Right renal cortex interstitium (tissue), 3 donors: ENCODE measurements at places on chromosomes 5 and 9. TPM values are rescaled to one million over a fixed set of nuclear protein-coding genes. Genes with fewer than 3 reads are reported as not detected.

SPAAR gene
- 1.4 TPM for polyA plus RNA-seq

CBY3 gene
- polyA plus RNA-seq = 0.33 TPM

GDNF gene
- polyA plus RNA-seq = 12.9 TPM

MTREX gene
- polyA plus RNA-seq = 99.5 TPM

PCDHB14 gene
- polyA plus RNA-seq = 7.2 TPM

IL13 gene
- not detected for polyA plus RNA-seq

NIM1K gene
- 0.31 TPM for polyA plus RNA-seq

CNOT8 gene
- polyA plus RNA-seq = 82.6 TPM

HK3 gene
- polyA plus RNA-seq = 0.62 TPM

OR2V2 gene
- polyA plus RNA-seq = not detected

ZNF618 gene
- 41.7 TPM for polyA plus RNA-seq

INSL6 gene
- 0.19 TPM for polyA plus RNA-seq

GRCh38 chr5:133116601-133117000, 64.8 kb downstream of the HSPA4 start:
- no peak for DNase-seq

GRCh38 chr5:81895307-81895706, 76.5 kb upstream of the ATG10 start:
- DNase-seq = no peak

- no peak for DNase-seq
These were observed 40.1 kb downstream of the CCNJL start for GRCh38 chr5:160272264-160272663.

- peak; percentile 52 for DNase-seq
These were observed 158.1 kb upstream of the SHB start for GRCh38 chr9:38227061-38227540.

GRCh38 chr9:117307701-117308100, 107.2 kb downstream of the ASTN2 start:
- DNase-seq = no peak

DNA sequence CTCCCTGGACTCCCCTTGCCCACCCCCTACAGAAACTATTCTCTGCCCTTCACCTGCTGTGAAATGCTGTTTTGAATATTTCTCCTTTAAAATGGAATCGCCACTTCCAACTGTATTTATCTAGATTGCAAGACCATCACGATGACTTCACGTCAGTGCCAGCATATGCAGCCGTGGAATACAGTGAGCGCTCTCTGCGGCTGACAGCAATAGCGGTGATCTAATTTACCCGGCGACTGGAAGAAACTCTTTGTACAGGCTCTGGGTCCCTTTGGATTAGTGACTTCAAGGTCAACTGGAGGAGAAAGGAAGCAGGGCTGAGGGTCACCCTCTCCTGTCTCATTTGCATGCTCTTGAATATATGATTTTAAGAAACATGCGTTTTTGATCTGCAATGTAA, 192.0 kb downstream of the IRX1 start:
- no peak for DNase-seq

DNA sequence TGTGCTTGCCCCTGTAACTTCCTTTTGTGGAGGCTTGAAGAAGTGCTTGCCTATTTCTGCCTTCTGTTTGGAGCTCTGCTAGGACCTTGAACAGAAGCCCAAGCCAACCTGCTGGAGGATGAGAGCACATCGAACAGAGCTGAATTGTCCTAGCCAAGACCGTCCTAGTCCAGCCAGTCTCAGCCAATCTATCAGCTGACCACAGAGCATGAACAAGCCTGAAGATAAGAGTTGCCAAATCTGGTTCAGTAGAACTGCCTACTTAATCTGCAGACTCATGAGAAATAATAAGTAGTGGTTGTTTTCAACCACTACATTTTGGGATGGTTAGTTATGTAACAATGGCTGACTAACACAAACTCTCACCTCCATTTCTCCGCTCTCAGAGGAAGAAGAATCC, 4.4 kb upstream of the SNX2 start:
- no peak for DNase-seq

DNA sequence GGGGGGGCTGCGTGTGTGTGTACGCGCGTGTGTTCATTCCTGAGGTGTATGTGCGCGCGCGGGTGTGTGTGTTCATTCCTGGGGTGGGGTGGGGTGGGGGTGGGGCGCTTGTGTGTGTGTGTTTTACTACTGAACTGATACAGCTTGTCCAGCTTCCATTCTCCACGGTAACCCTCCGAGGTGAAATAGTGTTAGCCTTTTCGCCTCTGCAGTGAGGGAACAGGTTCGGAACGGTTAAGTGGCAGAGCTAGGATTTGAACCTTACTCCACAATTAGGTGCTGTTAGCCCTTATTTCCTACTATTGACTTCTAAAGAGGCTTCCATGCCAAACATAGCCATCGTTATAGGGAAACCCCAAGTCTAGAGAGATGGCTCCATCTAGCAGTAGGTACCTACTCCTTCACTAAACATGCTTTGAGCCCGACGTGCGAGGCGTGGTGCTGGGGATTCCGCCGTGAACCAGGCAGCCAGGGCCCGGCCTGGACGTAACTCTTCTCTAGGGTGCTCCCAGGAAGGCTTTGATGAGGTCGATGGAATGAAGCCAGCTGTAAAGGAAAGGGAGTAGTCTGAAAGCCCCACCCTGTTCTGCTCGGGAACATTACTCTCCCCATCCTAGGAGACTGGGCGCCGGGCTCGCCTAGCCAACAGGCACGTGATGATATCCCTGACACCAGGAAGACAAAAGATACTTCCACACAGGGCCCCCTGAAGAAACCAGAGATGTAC, 782 bp upstream of the SKP1 start:
- peak; percentile 34 for DNase-seq

- DNase-seq = no peak
These were observed 17.9 kb upstream of the QRFP start for GRCh38 chr9:130914417-130915095.

GRCh38 chr9:129761901-129762369, 9.1 kb upstream of the PTGES start:
- DNase-seq = no peak

DNA sequence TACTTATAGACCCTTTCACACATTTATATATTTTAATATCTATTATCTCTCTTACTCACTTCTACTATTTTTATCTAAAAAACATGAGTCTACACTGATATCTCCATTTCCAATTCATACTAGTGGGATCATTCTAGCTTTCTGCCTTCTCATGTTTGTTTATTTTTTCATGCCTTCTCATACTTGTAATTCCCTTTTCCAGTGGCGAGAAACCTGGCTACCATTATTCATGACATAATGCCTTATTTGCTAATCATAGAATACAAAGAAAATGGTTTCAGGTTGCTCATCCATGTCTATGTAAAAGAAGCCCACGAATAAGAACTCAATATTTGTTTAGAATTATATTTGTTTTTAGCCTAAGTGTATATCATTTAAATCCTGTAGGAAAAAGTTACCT, 232.7 kb upstream of the ACTBL2 start:
- no peak for DNase-seq

- DNase-seq = no peak
These were observed 37.2 kb downstream of the SLC6A7 start for GRCh38 chr5:150227036-150227435.

DNA sequence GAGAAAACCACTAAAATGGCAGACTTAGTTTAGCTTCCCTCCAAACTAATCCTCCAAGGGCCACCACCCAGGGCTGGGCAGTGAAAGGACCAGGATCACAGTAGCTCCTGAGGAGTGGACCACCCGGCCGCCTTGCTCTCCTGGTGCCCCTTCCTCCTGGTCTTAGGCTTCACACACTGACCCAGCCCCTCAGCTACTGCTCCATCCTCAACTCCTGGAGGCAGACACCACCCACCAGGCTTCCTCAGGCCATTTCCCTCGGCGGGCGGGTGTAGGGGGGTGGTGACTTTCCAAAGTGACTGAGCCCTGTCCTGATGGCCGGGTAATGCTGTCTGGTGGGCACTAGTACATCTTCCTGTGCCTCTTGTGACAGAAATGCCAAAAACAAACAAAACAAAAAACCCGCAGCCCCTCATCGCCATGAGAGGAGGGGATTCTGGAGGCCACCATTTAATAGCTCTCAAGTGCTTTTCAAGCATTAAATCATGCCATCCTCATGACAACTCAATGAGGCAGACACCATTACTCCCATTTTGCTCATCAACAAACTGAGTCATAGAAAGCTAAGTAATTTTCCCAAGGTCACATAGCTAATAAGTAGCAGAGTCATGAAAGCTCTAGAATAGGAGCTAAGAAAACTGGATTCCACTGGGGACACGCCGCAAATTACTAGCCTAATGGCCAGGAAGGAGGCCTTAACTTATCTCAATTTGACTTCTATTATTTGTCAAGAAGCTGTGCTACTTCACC, 91.3 kb upstream of the LRRTM2 start:
- DNase-seq = no peak

GRCh38 chr5:138566792-138567191, 8.4 kb downstream of the HSPA9 start:
- DNase-seq = no peak

- DNase-seq = no peak
These were observed 29.7 kb upstream of the FAM169A start for GRCh38 chr5:74895906-74896305.

DNA sequence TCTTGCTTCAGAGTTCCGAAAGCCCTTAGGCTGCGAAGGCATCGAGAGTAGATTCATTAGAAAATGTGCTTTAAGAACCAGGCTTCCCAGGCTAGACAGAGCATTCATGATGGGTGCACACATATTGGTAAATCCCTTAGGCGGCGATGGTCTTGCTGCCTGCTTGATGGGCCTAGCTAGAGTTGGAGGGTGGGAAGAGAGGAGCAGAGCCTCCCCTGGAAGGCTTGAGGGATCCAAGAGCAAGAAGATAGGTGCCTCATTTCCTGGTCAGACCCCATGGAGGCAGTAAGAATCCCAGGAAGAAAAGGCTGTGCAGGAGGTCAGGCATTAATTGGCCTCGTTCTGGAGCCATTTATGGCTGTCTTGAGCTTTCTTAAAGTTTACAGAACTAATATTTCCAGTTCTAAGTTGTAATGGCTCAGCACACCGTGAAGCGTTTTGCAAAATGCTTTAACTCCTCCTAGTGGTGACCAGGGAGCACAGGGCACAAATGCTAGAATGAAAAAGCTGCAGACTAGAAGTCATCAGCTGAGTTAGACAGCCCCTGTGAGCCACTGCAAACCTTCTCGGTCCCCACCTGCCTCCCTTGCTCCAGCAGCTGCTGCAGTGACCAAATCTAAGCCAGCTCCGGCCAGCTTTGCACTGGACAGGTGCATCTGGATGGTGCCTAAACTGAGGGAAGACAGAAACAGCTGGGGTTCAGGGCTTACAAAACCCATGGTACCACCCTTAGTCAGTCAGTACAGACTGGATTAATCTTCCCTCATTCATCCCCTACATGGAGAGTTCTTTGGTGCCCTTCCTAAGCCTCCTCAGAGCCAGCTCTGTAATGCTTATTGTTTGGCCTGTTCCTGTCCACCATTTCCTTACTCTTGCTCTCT, 14.7 kb downstream of the SLC45A2 start:
- no peak for DNase-seq

GRCh38 chr5:19713740-19714139, 274.3 kb downstream of the CDH18 start:
- no peak for DNase-seq

DNA sequence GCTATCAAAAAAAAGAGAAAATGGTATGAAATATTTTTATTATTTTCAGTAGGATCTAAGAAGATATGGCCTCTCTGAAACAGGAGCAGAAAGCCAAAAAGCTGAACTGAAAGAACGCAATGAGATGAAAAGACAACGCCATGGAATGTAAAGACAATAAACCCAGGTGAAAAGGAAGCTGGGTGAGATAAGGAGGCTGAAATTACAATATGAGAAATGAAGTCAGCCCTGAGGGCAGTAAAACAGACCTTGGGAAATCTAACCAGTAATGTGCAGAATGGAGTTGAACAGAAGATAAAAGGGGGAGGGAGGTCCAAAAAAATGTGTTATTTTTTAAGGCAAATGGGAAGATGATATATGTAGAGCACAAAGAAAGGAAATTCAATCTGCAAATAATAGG, 265.3 kb downstream of the ENC1 start:
- no peak for DNase-seq

- DNase-seq = no peak
These were observed 69.6 kb downstream of the EPB41L4B start for GRCh38 chr9:109251080-109251775.

GRCh38 chr5:190366-191035, 794 bp upstream of the LRRC14B start:
- DNase-seq = no peak

DNA sequence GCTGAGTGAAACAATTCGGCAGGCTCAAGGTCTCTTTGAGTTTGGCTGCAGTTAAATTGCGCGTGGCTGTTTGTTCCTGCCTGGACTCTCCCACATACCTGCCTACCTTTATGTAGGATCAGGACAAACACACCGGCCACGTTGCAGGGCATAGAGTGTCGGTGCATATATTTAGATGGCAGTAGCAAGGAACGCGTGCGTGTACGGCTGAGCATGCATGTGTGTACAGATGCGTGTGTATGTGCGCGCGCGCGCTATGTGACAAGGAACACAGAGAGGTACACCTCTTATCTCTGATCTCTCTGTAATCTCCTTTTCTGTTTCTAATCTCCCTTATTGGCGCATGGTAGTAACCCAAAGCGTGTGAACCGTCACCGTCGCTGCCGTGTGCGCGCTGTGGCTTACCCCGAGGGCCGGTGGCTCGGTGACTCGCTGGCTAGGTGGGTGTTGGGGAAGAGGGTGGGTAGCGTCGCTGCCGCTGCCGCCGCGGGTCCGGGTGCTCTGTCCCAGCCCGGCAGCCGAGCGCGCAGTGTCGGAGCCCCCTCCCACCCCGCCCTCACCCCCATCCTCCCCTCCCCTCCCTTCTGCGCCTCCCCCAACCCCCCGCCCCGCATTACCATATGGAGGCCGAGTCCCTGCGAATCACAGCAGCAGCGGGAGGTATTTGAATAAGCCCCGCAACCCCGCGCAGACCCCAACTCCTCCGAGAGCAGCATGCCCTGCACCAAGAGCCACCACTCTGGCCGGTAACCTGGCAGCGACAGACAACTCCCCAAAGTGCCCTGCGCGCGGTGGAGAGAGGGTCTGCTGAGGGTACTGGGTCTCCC, 204.8 kb downstream of the MEF2C start:
- DNase-seq = no peak

GRCh38 chr9:121271368-121272341, 3.7 kb downstream of the GSN start:
- DNase-seq = no peak

DNA sequence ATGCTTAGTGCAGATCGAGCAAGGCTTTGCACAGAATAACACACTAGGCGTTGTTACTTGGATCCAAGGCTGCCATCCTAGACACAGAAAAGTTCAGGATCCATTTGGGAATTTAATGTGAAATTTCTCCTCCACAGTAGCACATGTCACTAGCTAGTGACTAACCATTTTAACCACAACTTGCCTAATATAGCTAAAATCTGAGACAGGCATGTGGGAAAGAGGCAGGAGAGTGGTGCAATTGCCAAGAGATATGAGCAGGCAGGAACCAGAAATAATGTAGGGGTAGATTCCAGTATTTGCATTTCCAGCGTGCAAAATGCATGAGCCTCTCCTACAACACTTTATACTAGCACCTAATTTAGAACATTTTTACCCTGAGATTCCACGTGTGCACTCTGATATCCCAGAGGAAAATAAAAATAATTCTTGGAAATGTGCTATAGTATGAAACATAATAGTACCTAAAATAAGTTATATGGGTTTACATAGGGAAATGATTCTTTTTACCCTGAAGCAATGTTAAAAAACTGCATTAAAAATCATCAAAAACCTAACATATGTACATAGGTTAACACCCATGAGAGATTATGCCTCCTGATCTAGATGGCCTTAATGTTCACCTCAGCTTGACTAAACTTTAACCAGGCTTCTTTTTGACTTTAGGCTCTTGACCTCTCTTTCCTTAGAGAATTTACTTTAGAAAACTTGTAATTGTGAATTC, 1230.6 kb upstream of the NUDT12 start:
- DNase-seq = no peak

- DNase-seq = no peak
These were observed at the start of gene PTGS1 for GRCh38 chr9:122370869-122371755. Gene PTGS1, plus strand, starts transcription at chr9:122371024. Its CDS starts 61 bp downstream, at chr9:122371085.

GRCh38 chr5:167348251-167348926, 943.1 kb upstream of the WWC1 start:
- DNase-seq = no peak
